Activated CD4-positive, CD25-positive, alpha-beta regulatory T cell treated with anti-CD3 and anti-CD28 coated beads, Interleukin-2, amount 50 U/mL, for 24 hours (primary cell): ENCODE measurements at places on chromosomes 2 and 18.

DNA sequence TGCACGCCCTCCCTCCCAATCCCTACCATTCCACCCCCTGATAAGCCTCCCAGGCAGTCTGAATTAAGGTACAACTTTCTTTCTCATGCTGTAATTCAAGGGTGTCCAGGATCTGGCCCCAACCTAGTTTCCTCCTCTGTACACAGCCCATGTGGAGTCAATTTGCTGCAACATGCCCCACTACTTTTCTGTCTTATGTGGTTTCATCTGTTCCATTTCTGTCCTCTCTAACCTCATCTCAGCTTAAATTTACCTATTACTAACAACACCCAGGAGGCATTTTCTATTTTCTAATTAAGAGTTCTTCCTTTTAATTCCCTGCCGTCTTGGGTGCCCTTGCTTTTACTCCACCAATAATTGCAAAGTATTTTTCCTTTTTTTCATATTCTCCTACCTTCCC lies 10.0 kb downstream of the PPP4R1 start:
- no peak for ATAC-seq

- ATAC-seq, result peak; percentile 66
Observed at GRCh38 chr2:233108611-233109490, 48.7 kb downstream of the INPP5D start.

- no peak for ATAC-seq
Observed at GRCh38 chr2:99537910-99538485, 48.2 kb upstream of the REV1 start.

DNA sequence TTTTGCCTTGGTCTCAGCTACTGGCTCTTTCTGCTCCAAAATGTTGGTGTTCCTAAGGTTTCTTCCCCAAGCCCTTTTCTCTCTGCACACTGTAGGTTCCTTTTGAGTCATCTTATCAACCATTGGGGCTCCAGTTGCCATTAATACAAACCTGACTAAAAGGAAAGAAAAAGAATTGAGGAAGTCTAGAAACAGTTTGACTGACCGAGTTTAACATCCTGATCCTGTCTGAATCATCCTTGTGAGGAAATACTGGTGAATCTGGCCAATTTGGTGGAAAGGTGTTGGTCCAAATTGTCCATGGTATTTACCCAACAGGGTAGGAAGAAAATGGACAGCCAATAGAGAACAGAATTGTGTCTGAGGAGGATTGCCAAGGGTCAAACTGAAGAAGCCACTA lies 38.3 kb downstream of the CRYGD start:
- ATAC-seq, result no peak

GRCh38 chr2:11430729-11431128 lies 35.2 kb downstream of the E2F6 start:
- ATAC-seq, result no peak

- ATAC-seq, result no peak
Observed at GRCh38 chr2:80198042-80198441, 106.5 kb downstream of the LRRTM1 start.

GRCh38 chr18:64663086-64663485 lies 514.2 kb upstream of the LINC00305 start:
- ATAC-seq, result no peak

GRCh38 chr2:227365833-227366232 lies 13.3 kb downstream of the TM4SF20 start:
- no peak for ATAC-seq

- ATAC-seq, result no peak
Observed at GRCh38 chr18:62448426-62448825, 74.4 kb upstream of the ZCCHC2 start.

DNA sequence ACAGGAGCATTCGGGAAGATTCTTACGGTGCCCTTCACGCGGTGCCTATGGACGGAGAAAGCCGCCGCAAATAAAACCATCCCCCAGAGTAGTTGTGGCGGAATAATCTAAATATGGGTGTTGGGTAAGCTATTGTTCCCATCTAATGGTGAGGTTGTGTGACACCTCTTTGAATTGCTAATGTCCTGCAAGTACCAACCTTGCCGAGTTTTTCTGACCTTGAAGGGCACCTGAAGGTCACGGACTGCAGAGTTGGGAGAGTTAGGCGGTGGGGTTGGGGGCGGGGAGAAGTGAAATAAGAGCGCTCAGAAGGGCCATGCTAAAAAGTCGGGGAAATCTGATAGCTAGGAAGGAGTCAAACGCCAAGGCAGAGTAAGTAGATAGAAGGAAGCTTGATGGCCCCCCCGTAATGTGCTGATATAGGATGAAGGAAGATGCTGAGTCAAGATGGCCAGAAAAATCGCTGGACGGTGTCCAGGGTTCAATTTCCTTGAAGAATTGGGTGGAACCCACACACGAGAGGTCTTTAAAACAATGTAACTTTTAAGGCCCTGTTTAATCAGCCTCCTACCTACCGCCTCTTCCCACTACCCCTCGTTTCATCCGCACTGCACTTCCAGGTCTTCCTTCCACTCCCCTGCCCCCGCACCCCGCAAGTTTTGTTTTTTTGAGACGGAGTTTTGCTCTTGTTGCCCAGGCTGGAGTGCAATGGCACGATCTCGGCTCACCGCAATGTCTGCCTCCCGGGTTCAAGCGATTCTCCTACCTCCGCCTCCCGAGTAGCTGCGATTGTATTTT lies 600 bp downstream of the KATNAL2 start:
- ATAC-seq, result peak; percentile 4

DNA sequence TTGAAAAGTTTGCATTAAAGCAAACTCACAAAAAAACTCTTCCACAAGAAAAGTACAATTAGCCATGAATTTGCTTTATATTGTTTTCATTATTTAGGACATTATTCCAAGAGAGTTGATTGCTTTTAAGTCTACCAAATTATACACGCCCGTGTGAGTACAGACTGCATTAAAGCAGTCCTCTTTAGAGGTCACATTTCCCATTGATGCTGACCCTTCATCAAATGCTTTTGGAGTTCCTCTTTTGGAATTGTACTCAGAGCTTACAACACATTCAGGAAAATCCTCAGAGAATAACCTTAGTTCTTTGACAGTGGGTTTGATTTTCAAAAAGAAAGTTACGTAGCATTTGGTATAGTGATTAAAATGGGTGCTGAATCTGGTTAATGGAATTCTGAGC lies 256.1 kb downstream of the CDH2 start:
- ATAC-seq, result no peak

DNA sequence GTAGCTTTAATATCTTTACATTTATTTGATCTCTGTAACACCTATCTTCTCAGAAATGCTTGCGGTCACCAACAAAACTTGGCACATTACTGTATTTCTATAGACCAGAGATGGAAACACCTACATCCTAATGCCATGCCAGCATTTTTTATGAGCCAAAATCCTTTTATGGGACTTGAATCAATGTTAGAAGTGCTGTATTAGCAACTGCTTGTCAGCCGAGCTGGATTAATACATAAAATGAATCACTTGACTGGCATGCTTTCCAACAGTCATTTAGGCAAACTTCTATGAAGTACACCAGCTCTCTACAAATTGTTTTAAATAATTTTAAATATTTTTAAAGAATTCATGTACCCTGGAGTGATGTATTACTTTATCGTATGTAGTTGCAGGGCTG lies 272.9 kb upstream of the NRP2 start:
- no peak for ATAC-seq

- no peak for ATAC-seq
Observed at GRCh38 chr2:119311371-119311770, 55.3 kb downstream of the C2orf76 start.

DNA sequence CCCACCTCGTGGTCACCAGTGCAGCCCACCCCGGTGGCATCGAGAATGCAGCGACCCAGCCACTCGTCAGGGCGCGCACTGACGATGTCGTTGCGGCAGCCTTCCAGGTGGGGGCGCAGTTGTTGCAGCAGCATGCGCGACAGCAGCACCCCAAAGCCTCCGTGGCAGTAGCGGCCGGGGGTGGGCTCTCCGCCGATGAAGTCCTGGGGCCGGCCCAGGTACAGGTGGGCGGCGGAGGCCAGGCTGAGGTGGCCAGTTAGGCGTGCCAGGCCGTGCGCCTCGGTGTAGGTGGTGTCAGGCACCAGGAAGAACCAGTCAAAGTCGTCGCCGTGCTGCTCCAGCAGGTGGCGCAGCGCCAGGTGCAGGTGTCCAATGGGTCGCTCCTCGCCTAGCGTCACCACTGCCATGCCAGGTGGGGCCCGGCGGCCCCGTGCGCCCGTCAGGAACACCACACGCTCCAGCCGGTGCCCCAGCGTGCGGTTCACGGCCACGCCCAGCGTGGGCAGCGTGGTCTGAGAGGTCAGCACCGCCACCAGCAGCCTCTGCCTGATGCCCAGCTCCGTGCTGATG lies 1.9 kb downstream of the CHPF start:
- ATAC-seq, result peak; percentile 50

GRCh38 chr2:197601726-197602125 lies 73.7 kb downstream of the RFTN2 start:
- ATAC-seq, result no peak

DNA sequence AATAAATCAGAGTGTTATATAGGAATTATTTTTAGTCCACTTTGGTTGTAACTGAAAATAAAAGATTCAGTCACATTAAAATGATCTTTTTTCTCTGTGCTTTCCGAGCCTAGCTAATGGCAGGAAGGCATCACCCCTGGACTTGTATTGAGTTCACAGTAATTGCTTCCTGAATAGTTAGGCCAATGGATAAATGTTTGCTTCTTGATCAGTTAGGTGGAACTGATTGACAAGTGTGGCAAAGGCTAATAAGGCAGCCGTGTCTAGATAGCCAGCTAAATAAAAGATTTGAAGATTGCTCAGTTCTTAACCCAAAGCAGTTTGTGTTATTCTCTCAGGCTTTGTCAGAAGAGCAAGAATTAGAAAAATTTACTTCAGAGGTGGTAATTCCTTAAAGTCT lies 20.8 kb downstream of the FAM171B start:
- ATAC-seq, result no peak

DNA sequence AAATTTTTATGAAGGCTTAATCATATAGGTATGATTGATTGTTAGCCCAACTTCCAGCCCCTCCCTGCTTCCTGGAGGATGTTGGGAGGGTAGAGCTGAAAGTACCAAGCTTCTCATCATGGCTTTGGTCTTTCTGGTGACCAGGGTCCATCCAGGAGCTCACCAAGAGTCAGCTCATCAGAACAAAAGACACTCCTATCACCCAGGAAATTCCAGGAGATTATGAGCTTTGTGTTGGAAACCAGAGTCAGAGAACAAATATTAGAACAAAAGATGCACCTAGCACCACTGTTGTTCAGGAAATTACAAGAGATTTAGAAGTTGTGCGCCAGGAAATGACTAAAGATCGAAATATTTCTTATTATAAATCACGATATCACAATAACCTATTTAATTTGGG lies 119.9 kb upstream of the THUMPD2 start:
- ATAC-seq, result no peak

GRCh38 chr2:151855111-151855510 lies 26.9 kb upstream of the ARL5A start:
- ATAC-seq, result no peak

- ATAC-seq, result no peak
Observed at GRCh38 chr18:37577051-37577611, 11.5 kb upstream of the CELF4 start.

DNA sequence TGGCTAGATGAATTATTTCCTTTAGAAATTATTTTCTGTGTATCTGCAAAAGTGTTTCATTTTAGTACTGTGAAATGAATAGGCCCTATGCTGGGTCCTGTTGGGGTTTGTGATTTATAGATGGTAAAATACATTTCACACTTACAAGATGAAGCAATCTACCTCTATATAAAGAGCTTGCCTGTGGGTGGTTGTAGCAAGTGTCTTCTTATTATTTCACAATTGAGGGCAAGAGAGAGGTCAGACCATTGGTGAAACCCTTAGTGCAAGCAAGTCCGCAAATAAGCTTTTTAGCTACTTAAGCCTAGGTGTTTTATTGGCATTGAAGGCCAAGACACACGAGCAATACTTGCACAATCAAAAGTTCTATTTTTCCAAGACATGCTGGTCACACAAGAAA lies 153.1 kb downstream of the FMNL2 start:
- ATAC-seq, result no peak

DNA sequence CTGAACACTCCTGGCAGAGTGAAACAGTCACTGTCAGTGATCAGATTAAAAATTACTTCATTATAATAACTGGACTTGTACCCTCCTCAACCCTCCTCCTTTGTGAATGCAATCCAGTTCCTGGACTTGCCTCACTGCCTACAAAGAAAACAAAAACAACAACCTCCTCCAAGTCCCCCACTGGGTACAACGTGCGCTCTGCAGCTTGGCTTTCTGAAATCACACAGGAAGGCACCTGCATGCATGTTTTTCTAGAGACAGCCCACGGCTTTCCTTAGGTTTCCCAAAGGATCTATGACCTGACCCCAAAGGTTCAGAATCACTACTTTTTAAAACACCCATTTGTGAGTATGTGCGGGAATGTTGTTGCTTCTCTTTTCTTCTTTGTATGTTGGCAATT lies 61.4 kb upstream of the TUBA3E start:
- no peak for ATAC-seq

- ATAC-seq, result no peak
Observed at GRCh38 chr2:61268249-61268648, 106.3 kb downstream of the C2orf74 start.

DNA sequence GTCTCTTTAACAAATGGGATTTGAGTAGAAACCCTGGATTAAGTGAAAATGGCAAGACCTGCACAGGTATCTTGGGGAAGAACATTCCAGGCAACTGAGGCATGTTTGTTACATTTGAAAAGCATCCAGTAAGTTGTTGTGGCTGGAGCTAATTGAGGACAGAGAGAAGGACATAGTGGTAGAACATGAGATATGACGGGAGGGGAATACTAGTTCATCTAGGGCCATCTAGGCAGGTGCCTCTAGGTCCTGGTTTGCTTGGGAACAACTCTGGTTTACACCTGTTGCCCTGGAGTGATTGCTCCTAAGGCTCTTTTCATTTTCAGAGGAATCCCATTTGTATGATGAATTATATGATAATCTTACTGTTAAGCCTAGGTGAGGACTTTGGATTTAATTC lies 19.7 kb upstream of the CCDC141 start:
- no peak for ATAC-seq
